Activated CD8-positive, alpha-beta T cell treated with anti-CD3 and anti-CD28 coated beads, Interleukin-2, amount 10 ng/mL, durations not matched to agents 7 days and 5 days (primary cell): ENCODE measurements at places on chromosomes 16 and 17. TPM values are rescaled to one million over a fixed set of nuclear protein-coding genes. Genes with fewer than 3 reads are reported as not detected.

SPIRE2 gene
- total RNA-seq = not detected

SPNS3 gene
- total RNA-seq = 26.8 TPM

TRPV3 gene
- total RNA-seq = 0.37 TPM

KLHL11 gene
- total RNA-seq = 13.2 TPM

- H3K27ac ChIP-seq = no peak overlapping the region
- H3K4me3 ChIP-seq = no peak overlapping the region
- peaks cover 48% of the 10 kb centered on the region for H3K36me3 ChIP-seq
Measured at GRCh38 chr16:84062734-84063640, 20.4 kb upstream of the SLC38A8 start.

DNA sequence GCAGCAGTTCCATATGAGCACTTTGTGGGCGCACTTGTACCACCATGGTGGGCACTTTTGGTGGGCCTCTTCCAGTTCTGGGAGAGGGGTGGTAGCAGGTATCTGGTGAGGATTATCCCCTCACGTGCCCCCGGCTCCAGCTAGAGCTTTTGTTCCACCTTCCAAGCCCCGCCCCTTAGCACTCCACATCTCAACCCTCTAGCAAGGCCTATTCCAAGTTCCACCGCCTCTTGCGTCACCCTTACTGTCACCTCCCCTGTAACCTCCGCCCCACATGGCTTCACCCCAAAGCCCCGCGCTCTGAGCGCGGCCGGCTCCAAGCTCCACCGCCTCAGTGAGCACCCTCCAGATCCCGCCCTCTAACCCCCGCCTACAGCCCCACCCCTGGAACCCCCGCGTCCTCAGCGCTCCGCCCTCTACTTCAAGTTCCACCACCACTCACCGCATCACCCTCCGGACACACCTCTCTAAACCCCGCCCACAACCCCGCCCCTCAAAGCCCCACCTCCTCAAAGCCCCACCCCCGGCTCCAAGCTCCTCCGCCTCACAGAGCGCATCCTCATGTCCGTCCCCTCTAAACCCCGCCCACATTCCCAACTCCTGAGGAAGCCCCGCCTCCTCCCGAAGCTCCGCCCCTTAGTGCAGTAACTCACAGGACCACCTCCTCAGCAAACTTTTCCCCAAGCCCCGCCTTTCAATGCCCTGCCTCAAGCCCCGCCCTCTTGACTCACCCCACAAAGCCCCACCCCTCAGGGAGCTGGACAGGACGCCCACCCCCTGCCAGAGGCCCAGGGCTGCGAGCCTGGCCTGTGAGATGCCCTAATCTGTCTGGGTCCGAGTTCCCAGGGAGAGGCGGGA is 11.1 kb downstream of the SCN4A start:
- H3K36me3 ChIP-seq = no peaks in the 10 kb centered on the region
- H3K27me3 ChIP-seq = no peaks in the 10 kb centered on the region
- peaks cover 10% of the 10 kb centered on the region for H3K4me1 ChIP-seq
- H3K27ac ChIP-seq = no peak overlapping the region
- no peak overlapping the region for H3K4me3 ChIP-seq

DNA sequence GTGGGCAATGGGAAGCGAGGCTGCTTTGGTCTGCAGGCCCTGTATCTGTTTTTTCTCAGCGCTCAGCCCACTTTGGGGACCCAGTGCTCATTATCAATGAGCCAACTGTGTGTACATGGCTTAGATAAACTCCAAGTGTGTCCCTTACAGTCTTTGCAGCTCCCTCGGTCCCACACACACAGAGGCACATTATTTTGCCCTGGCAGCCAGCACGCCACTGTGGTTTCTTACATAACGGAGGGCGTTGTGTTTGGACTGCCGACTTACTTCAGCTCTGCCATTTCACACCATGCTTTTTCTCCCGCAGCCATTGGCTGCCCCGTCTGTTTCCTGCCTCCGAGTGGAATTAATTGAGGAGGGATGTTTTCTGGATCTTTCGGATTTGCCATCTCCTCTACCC is 56.5 kb upstream of the CLEC18A start:
- no peaks in the 10 kb centered on the region for H3K4me1 ChIP-seq
- no peak overlapping the region for H3K4me3 ChIP-seq
- DNase-seq = no peak
- H3K27me3 ChIP-seq = no peaks in the 10 kb centered on the region
- peaks cover 1% of the 10 kb centered on the region for H3K36me3 ChIP-seq

DNA sequence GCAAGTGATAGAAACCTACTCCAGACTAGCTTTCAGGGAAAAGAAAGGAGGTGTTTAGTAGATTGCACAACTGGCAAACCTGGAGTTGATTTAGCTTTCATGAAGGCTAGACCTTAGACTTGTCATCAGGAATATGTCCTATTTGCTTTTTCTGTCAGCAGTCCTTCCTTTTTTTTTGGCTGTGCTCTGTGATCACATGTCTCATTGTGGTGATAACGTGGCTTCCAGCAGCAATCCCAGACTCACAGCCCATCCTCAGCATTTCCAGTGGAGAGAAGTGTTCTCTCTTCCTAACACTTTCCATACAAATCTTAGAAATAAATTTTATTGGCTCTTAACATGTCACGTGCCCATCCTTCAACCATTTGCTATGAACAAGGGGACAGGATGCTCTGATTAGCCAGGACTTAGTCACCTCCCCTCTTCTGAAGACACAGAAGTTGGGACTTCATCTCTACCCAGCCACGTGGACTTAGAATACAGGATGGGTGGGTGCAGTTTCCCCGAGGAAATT is 74.7 kb downstream of the CDH13 start:
- H3K27ac ChIP-seq = no peak overlapping the region
- H3K36me3 ChIP-seq = no peaks in the 10 kb centered on the region
- no peak overlapping the region for H3K4me3 ChIP-seq
- no peak for DNase-seq
- peaks cover 13% of the 10 kb centered on the region for H3K27me3 ChIP-seq

DNA sequence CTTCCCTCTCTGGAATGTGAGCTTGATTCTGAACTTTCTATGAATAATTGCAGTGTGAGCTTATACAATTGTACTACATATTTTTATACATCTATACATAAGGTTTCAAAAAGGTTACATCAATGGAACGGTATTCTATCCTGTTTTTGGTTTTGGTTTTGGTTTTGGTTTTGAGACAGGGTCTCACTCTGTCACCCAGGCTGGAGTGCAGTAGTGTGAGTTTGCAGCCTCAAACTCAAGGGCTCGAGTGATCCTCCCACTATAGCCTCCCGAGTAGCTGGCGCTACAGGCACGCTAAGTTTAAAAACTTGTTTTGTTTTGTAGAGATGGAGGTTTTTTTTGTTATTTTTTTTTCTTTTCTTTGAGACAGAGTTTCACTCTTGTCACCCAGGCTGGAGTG is 1.1 kb downstream of the CTRB1 start:
- peak overlapping the region; percentile 68 for H3K4me3 ChIP-seq
- peaks cover 19% of the 10 kb centered on the region for H3K4me1 ChIP-seq
- DNase-seq = peak; percentile 62
- peak overlapping the region; percentile 92 for H3K27ac ChIP-seq
- no peaks in the 10 kb centered on the region for H3K36me3 ChIP-seq

DNA sequence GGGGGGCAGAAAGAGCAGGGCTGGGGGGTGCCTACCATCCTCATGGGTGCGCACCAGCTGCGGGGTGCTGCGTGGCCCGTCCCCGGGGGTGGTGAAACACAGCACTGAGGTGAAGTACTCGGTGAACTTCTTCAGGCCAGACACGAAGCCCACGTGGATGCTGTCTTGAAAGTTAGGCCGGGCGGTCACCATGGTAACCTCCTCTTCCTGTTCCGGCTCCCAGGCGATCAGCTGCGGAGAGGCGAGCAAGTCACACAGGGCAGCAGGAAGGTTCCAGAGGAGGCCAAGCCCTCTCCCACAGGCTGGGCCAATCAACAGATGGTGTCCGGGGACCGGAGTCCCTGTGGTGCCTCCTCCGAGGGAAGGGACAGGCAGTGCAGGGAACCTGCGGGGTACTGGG is 90.1 kb upstream of the CDC42EP4 start:
- H3K36me3 ChIP-seq = peaks cover 3% of the 10 kb centered on the region
- H3K27ac ChIP-seq = no peak overlapping the region
- DNase-seq = peak; percentile 27
- no peak overlapping the region for H3K4me3 ChIP-seq
- H3K27me3 ChIP-seq = no peaks in the 10 kb centered on the region

- no peak overlapping the region for H3K27ac ChIP-seq
- no peak overlapping the region for H3K4me3 ChIP-seq
- H3K4me1 ChIP-seq = peaks cover 46% of the 10 kb centered on the region
- no peaks in the 10 kb centered on the region for H3K27me3 ChIP-seq
- DNase-seq = no peak
Measured at GRCh38 chr16:27414788-27415431, 12.9 kb downstream of the IL21R start.

DNA sequence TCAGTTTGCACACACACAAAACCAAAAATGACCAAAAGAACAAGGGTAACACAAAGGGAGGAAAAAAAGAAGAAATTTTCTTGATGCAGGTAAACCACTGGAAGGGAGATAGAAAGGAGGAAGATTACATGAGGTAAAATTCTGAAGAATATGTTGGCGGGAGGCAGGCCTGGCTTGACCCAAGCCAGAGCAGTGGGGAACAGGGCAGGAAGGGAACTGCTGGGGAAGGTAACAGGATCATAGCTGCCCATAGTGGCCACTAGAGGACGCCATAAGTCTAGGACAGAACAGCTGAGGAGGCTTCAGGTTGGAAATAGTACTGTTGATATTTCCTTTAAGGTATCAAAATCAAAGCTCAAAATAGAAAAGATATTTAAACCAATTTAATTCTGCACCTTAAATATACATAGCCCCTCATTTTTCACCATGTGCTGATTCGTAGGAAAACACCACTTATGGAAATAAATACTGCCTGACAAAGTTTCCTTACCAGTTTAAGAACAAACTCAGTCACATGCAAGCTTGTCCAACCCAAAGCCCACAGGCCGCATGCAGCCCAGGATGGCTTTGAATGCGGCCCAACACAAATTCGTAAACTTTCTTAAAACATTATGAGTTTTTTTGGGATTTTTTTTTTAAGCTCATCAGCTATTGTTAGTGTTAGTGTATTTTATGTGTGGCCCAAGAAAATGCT is 15.5 kb downstream of the VPS35 start:
- no peak overlapping the region for H3K4me3 ChIP-seq
- H3K27me3 ChIP-seq = no peaks in the 10 kb centered on the region
- peak; percentile 64 for DNase-seq
- H3K4me1 ChIP-seq = no peaks in the 10 kb centered on the region

DNA sequence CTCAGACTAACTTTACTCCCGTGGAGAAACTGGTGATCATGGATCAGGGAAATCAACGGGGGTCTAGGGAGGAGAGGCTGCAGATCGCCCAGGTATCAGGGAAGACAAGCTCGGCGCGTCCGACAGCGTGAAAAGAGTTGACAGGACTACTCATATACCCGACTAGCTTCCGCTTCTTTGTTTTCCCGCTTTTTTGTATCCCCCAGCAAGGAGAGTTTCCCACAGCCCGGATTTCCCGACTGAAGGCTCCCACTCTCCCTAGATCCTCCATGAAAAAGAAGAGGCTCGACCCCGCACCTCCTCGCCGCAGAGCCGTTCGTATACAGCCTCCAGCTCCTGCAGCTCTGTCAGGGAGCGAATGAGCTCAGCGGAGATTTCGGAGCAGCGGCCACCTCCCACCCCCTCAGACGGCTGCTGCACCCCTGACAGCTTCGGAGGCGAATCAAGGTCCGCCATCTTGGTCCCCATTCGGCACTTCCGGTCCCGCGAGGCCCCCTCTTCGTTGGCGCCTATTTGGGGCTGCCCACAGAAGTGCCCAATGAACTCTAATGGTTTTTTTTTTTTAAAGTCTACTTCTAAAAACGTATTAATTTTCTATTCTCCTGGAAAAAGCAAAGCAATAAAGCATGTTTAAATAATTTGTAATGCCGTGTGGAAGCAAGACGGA is at the start of gene COG4:
TSS of gene COG4 (minus strand) at position 479 of the 667 bp plus-strand sequence. CDS start at position 468, 11 bp downstream.
- peak within 1 kb of the TSS; percentile 99 for H3K27ac ChIP-seq
- H3K4me3 ChIP-seq = peak within 1 kb of the TSS; percentile 98
- H3K4me1 ChIP-seq = peaks cover 49% of the 10 kb centered on the region
- DNase-seq = peak; percentile 95

DNA sequence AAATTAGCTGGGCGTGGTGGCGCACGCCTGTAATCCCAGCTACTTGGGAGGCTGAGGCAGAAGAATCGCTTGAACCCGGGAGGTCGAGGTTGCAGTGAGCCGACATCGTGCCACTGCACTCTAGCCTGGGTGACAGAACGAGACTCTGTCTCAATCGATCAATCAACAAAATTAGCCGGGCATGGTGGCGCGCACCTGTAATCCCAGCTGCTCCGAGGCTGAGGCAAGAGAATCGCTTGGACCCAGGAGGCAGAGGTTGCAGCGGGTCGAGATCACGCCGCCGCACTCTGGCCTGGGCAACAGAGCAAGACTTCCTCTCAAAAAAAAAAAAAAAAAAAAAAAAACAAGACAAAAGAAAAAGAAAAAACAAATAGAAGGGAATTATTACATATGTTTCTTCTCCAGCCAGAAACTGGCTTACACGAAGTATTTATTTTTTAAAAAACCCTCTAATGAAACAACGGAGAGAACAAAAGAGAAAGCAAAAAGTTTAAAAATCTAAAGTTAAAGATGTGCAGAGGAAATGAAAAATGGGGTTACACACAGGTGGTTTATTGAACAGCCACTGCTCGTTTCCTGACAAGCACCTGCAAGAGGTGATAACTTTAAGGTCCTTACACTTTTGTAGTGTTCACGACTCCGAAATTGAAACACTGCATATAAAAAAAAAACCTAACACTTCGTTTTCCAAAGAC is 1.4 kb downstream of the SYNRG start:
- peaks cover 44% of the 10 kb centered on the region for H3K36me3 ChIP-seq
- H3K4me1 ChIP-seq = peaks cover 53% of the 10 kb centered on the region
- peak overlapping the region; percentile 81 for H3K4me3 ChIP-seq
- peak; percentile 48 for DNase-seq
- peak overlapping the region; percentile 94 for H3K27ac ChIP-seq
- H3K27me3 ChIP-seq = no peaks in the 10 kb centered on the region

- no peak overlapping the region for H3K27ac ChIP-seq
- H3K4me3 ChIP-seq = no peak overlapping the region
- DNase-seq = no peak
- H3K4me1 ChIP-seq = peaks cover 16% of the 10 kb centered on the region
- no peaks in the 10 kb centered on the region for H3K27me3 ChIP-seq
Measured at GRCh38 chr16:23523321-23523720, 13.0 kb upstream of the GGA2 start.
